Breast epithelium (tissue), 4 donors: ENCODE measurements at places on chromosomes 4 and X. TPM values are rescaled to one million over a fixed set of nuclear protein-coding genes. Genes with fewer than 3 reads are reported as not detected.

DNA sequence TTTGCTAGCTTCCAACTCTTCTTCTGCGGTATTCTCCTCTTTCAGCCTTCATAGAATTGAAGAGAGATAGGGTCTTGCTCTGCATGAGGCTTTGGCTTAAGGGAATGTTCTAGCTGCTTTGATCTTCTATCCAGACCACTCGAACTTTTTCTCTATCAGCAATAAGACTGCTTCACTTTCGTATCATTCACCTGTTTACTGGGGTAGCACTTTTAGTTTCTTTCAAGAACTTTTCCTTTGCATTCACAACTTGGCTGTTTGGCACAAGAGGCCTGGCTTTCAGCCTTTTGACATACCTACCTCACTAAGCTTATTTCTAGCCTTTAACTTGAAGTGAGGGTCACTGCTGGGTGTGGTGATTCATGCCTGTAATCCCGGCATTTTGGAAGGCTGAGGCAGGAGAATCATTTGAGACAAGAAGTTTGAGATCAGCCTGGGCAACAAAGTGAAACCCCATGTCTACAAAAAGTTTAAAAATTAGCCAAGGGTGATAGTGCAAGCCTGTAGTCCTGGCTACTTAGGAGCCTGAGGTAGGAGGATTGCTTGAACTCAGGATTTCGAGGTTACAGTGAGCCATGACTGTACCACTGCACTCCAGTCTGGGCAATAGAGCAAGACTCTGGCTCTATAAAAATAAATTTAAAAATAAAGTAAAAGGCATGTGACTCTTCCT, 47.1 kb upstream of the HPGDS start:
- DNase-seq, result no peak

DNA sequence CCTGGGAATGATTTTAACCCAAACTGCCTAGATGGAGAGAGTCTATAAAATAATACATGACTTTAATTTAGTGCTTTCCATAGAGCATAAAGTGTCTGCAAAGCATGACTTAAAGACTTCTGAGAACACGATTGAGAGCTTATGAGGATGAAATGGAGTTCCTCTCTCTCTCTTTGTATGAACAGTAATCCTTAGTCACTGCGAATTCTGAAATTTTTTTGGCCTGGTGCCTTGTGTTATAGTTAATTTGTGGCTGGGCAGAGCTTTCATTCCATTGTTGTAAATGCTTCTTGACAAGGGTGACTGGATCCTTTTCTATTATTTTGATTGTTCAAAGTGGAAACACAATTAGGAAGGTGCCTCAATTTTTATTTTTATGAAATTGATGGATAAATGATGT, 179.5 kb downstream of the CEP135 start:
- DNase-seq, result no peak

DNA sequence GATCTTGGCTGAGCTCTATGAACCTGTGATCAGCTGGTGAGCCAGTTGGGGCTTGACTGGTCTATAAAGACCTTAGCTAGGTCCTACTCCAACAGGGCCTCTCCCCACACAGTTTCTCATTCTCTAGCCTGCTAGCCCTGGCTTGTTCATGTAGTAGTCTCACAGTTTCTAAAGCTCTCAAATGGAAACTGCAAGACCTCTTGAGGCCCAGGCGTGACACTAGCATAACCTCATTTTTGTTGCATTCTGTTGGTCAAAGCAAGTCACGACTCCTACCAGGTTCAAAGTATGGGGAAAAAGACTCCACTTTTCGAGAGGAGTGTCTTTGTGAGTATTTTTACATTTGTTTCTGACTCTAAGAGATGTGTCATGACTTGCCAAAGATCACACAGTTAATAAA, 50.9 kb downstream of the CEP44 start:
- DNase-seq, result no peak

DNA sequence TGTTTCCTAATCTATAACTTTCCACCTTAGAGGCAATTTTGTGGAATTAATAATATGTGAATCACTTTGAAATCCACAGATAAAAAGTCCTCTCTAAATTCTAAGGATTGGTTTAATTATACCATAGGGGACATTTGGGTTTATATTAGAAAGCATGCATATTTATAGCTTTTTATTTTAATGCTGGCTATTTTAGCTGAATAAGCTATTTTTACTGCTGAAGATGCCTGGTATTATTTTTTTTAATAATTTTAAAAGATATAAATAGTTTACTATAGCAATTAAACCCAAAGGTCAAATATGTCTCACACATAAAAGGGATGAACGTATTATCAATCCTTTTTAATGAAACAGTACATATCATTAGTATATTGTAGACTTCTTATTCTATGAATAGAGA, 415.4 kb downstream of the MAGEB5 start:
- DNase-seq, result no peak

- no peak for DNase-seq
Observed at GRCh38 chr4:20618731-20619130, 81.5 kb upstream of the PACRGL start.

DNA sequence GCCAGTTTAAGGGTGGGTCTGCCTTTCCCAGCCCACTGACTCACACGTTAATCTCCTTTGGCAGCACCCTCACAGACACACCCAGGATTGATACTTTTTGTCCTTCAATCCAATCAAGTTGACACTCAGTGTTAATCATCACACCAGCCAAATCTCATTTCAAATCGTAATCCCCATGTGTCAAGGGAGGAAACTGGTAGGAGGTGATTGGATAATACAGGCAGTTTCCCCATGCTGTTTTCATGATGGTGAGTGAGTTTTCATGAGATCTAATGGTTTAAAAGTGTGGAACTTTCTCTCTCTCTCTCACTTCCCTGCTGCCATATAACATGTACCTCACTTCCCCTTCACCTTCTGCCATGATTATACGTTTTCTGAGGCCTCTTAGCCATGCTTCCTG, 647.2 kb upstream of the FRG1 start:
- no peak for DNase-seq

GRCh38 chr4:156673483-156673882, 298.1 kb downstream of the PDGFC start:
- DNase-seq, result no peak

DNA sequence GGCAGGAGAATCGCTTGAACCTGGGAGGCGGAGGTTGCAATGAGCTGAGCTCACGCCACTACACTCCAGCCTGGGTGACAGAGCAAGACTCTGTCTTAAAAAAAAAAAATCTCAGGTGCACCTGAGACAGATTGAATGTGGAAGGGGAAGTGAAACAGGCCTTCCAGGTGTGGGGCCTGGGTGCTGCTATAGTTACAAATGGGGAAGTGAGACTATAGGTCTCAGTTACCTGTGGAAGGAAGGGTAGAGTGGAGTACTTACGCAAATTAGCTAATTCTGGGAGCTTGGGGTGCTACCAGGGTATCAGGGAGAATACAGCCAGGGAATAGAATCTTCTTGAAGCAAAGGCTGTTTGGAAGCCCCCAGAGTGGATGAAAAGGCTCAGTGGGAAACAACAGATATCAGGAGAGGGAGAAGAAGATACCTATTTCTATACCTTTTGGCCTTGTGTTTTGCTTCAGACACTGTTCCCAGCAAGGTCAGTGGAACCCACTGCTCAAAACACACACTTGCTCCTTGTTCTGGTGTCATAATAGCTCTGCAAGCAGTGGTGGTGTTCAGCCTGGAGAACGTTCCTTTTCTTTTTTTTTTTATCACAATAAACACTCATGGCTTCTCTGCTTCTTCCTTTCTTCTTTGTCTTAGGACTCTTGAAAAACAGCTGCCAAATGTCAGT, 7.0 kb downstream of the CD38 start:
- DNase-seq, result no peak

DNA sequence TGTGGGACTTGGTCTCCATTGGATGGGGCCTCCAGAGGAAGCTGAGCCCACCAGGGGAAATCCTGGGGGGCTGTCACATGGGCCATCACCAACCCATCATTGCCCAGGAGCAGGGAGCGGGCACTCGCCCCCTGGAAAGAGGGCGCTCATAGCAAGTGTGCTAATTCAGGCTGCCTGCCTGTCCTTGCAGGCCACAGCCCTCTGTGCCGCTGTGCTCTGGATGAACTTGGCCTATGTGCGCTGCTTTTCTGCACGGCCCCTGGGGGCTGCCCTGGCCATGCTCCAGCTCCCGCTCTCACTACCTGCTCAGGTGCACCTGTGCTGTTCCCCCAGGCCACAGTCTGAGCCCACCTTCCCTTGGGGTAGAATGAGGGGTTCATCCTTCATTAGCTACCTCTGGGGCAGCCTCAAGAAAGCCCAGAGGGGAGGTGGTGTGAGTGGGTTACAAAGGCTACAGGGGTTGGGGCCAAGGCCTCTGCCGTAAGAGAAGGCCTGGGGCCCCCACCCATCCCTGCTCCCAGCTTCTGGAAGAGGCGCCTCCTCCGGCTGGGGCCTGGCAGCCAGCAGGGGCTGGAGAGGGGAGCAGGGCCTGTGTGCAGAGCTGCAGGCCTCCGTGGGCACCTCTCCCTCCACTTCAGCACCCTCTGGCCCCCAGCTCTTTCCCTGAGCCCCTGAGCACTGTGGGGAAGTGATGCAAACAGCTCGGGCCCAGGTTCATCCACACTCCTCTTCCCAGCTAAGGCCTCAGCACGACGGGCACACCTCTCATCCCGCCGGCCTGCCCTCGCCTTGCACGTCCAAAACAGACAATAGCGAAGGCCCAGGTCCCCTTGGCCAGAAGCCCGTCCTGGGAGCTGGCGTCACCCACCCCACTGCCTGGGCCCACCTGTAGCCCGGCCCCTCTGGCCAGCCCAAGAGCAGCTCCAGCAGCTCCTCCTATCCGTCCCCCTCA, 8.9 kb downstream of the CFAP99 start:
- no peak for DNase-seq

DNA sequence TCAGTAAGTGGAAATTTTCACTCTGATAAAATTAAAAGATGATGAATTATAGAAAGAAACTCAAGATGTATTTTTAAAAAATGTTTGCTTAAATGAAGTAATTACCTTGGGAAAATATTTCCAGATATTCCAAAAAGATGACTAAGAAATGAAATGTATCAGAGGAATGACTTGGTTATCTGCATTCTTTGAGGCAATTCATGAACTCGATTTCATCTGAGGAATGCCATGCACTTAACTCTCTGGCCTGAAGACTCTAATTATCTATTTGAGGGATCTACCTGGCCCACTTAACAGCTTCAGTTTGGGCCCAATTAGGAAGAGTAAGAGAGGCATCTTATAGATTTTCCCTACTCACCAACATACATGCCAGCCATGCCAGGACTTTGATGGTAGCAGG, 182.3 kb downstream of the INPP4B start:
- no peak for DNase-seq

DNA sequence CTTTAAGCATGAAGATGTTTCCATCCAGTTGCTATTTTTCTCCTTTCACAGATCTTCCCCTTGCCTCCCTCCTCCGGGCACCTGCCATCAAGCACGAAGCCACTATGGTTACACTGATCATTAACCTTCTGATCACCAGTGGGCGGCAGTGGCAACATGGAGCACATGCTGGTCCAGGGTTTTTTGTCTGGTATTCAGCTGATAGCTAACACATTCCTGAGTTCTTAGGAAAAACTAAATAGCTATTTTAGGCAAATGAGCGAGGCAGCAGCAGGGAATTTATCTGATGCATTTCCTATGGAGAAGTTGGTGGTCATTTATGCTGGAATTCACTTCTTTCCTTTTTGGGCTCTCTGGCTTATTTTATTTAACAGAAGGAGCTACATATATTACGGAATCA, 22.9 kb downstream of the SHISA3 start:
- DNase-seq, result no peak

GRCh38 chr4:156169011-156169410, 215.3 kb upstream of the CTSO start:
- DNase-seq, result no peak

DNA sequence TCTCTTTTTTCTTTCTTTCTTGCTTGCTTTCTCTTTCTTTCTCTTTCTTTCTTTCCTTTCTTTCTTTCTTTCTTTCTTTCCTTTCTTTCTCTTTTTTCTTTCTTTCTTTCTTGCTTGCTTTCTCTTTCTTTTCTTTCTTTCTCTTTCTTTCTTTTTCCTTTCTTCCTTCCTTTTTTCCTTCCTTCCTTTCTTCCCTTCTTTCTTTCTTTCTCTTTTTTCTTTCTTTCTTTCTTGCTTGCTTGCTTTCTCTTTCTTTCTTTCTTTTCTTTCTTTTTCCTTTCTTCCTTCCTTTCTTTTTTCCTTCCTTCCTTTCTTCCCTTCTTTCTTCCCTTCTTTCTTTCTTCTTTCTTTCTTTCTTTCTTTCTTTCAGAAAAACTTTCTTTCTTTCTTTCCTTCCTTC, 108.1 kb upstream of the SHOX start:
- no peak for DNase-seq

GRCh38 chr4:15695240-15695699, 7.6 kb upstream of the BST1 start:
- no peak for DNase-seq

DNA sequence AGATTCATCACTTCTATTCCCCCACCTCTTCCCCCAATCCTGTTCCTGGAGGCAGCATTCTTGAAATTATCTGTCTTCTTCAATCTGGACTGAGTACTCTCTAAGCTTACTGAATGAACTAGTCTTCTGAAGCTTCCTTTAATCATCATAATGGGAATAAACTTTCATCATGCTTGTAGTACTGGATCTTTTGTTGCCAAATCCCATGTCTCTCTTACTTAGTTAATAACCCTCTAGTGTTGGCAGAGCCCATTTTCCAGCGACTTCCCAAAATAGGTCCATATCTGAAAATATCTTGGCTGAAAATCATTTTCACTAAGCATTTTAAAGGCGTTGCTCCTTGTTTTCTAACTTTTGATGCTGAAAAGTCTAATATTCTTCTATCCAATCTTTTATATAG, 39.6 kb downstream of the RPS6KA3 start:
- no peak for DNase-seq

DNA sequence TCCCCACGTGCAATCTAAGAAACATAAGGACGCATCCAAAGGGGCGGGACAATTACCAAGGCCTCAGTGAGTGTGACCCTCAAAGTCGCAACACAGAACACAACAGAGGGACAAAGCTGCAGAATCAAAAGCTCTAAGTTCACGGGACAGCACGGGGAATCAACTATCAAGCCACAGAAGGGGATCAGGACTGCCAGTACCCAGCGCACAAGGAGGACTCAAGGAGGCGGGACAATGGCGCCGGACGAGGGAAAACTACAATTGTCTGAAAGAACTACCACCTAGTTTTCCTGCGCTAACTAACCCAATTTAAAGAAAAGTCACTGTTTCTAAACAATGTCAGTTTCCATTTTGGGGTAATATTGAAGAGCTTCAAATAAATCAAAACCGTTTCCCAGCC, 1.3 kb downstream of the FAM53A start:
- no peak for DNase-seq

Gene TCEAL4
- 216 TPM for total RNA-seq

Gene CLIC2
- 10.7 TPM for total RNA-seq

Gene CXCL11
- not detected for total RNA-seq

Gene SSX3
- total RNA-seq, result not detected

Gene CPEB2
- 16.7 TPM for total RNA-seq

Gene STK32B
- total RNA-seq, result 5.0 TPM

Gene DIPK2B
- 9.2 TPM for total RNA-seq

Gene VSIG4
- 512 TPM for total RNA-seq

Gene NALF2
- 0.33 TPM for total RNA-seq

Gene PAGE3
- total RNA-seq, result not detected

Gene TMPRSS11A
- total RNA-seq, result not detected

Gene IDUA
- total RNA-seq, result 32.8 TPM

Gene PRDM8
- total RNA-seq, result 1.2 TPM
